ENCODE measurements at places on chromosomes 6 and 20.
A peak's percentile ranks its signal among the peaks of the same experiment; 100 is the strongest.

DNA sequence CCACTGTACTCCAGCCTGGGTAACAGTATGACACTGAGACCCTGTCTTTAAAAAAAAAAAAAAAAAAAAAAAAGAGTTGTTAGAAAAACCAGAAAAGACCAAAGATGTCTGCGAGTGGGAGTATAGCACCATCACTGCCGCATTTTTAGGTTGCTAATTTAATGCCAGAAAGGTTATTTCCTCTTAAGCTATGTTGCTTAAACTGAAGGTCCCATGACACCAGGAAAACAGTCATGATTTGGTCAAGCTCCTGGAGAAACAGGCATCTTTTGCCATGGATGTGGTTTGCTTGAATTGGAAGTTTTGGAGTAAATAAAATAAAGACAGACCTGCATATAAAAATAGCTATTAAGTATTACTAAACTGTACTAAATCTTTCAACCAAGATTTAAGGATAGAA, 68.3 kb upstream of the TNFRSF21 start:
- DNase-seq: no peak

- DNase-seq: peak; percentile 62
Measured at GRCh38 chr6:118894425-118895260, 691 bp downstream of the ASF1A start.

DNA sequence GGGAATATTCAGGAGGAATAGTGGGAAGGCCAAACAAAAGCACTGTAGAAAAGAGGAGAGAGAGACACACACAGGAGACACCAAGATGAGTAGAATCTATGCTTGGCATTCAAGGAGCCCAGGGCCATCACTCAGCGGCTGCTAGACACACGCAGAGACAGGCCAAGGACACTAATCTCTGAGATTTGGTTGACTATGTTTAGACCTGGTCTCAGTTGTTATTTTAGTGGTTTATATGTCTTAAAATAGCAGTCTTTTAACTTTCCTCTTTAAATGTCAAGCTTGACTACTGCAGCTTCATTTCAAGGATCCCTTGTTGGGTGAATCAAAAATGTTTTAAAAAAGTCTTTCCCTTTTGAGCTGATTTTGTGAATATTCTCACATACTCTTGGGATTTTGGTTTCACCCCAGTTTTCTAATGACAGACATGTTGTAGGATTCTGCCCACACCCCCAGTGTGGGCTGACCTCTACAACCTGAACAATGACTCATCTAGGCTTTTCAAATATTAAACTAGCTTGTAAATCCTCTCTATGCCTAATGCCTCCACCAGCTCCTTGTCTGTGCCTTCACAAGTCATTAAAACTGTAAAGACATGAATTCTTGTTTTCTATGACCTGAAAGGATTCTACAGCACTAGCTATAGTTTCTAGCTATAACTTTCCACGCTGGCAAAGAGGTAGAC, 142.7 kb upstream of the EXOC2 start:
- DNase-seq: no peak

GRCh38 chr20:48076747-48077146, 291.5 kb upstream of the SULF2 start:
- DNase-seq: no peak

DNA sequence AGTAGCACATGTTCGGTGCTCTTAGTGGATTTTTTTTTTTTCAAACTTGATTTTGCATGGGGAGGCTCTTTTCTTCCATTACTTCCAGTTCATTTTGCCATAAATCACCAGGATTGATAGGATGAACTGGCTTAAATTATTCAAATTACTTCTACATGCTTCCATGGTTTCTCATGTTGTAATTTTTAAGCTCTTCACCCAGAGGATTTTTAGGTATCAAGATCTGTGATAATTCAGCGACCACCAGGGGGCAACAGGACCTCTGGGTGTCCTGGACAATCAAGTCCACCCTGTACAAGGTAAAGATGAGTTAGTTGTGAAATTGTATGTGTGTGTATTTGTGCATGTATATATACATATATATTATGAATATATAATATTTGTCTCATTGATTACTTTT, 4.2 kb upstream of the EPHA7 start:
- DNase-seq: peak; percentile 39

DNA sequence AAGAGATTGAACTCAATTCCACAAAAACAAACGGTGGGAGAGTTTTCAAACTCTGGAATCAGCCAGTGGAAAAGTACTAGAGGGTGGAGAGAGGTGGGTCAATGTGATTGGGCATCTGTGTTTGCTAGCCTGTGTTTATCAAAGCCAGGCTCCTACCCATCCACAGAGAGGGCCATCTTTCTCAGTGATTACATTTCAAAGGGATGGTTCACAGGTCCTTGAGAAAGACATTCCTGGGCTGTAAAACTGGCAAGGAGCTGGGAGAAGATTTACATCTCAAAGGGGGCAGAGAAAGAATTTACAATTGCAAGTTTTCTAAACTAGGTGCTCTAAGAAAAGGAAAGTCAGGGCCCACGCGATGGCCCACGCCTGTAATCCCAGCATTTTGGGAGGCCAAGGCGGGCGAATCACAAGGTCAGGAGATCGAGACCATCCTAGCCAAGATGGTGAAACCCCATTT, 146.8 kb upstream of the UST start:
- no peak for DNase-seq

DNA sequence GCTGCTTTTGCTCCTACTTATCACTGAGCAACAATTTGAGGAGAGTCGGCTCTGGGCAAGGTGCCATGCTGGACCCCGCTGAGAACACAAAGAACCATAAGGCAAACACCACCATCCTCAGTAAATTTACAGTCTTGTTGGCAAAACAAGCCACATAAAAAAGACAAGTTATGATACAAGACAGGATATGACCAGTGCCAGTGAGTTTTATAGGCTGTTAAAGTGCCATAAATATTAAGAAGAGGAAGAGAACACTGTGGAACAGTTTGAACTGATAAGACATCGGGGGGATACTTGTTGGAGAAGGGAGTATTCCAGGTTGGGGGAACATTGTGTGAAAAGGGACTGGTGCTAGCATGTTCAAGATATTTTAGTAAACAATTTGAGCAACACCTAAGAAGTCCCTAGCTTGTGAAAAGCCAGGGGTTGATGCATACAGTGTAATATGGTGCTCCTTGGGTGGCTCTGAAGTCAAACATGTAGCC, 25.3 kb upstream of the RIPOR2 start:
- DNase-seq: no peak

- no peak for DNase-seq
Measured at GRCh38 chr20:56630506-56631317, 1.6 kb downstream of the TFAP2C start.

DNA sequence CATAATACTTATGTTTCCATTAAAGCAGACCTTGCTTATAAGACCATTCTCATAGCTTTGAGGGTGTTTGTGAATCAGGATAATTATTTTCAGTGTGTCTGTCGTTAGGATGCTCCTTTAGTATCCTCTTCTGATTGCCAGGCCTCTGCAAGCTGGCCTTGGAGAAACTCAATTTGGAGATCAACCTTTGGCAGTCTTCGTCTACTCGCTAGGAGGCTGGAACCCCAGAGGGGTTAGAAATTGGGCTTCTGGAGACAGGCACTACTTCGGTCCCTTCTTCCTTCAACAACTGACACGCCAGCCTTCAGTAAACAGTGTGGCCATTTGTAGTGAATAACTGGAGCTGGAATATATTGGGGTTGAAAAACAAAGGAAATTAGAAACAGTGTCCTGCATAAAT, 100.8 kb upstream of the CITED2 start:
- no peak for DNase-seq

DNA sequence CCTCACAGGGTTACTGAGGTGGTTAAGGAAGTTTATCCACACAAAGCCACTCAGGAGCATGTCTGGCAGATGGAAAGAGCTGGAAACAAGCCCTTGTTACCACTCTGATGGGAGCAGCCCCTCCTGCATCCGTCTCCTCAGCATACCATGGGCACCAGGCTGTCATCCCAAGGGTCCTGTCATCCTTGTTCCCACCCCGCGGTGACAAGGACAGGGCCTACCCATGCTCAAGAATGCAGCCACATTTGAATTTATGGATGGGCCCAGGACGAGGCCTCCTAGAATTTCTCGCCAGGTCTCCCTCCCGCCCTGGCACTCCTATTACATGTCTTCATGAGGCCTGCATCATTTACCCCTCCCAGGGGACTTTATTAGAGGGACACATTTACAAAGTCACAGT, 60.0 kb downstream of the NPEPL1 start:
- DNase-seq: no peak

- no peak for DNase-seq
Measured at GRCh38 chr20:846894-847278, 13.4 kb downstream of the FAM110A start.

DNA sequence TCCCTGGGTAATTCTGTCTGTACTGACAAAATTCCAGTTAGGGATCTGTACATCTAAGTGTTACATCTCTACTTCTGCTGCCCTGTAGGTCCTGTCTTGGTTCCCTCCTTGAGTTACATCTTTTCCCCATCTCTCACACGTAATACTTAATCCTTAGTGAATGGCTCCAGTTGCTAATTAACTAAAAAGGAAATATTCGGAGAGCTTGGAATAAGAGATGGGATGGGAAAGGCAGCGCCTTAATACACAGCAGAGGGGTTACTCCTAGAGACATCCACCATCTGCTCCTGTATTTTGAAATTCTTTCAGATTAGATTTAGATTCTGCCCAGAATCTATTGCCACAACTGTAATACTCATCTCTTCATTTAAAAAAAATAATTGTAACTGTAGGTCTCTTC, 384.0 kb downstream of the SAMD5 start:
- DNase-seq: no peak

- DNase-seq: no peak
Measured at GRCh38 chr6:13434777-13435176, 52.6 kb downstream of the GFOD1 start.

DNA sequence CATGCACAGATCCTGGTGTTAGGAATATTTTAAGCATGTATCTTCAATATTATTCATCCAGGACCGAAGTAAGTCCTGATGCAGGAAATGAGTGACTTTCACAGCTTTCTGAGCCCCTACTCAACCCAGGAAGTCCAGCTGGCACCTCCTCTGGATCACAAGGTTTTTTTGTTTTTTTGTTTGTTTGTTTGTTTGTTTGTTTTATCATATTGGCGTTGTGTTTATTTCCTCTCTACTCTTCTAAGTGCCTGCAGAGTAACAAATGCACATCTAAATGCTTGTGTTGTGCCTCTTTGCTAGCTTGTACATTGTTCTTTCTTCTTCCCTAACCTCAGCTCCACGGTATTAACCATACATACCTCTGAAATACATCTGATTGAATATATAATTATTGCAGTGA, 594.3 kb upstream of the ADGRB3 start:
- DNase-seq: no peak

GRCh38 chr6:44906761-44907160, 421.4 kb upstream of the RUNX2 start:
- DNase-seq: no peak

- DNase-seq: peak; percentile 44
Measured at GRCh38 chr20:47125508-47125757, 230.8 kb downstream of the EYA2 start.

GRCh38 chr6:78925317-78925716, 58.0 kb downstream of the IRAK1BP1 start:
- no peak for DNase-seq

GRCh38 chr6:129893640-129894039, 32.5 kb upstream of the TMEM244 start:
- DNase-seq: no peak
